Left lobe of liver (tissue), 2 donors: ENCODE measurements at places on chromosomes 1 and 21. TPM values are rescaled to one million over a fixed set of nuclear protein-coding genes. Genes with fewer than 3 reads are reported as not detected.

LMX1A gene
- total RNA-seq = not detected

SLC26A9 gene
- total RNA-seq = 0.05 TPM

PLEKHA6 gene
- 28.8 TPM for total RNA-seq

ANKRD45 gene
- total RNA-seq = not detected

DIP2A gene
- 15.2 TPM for total RNA-seq

DNASE2B gene
- not detected for total RNA-seq

KCNE1 gene
- total RNA-seq = 2.0 TPM
